ENCODE measurements at places on chromosomes 12 and 14.
A peak's percentile ranks its signal among the peaks of the same experiment; 100 is the strongest.

DNA sequence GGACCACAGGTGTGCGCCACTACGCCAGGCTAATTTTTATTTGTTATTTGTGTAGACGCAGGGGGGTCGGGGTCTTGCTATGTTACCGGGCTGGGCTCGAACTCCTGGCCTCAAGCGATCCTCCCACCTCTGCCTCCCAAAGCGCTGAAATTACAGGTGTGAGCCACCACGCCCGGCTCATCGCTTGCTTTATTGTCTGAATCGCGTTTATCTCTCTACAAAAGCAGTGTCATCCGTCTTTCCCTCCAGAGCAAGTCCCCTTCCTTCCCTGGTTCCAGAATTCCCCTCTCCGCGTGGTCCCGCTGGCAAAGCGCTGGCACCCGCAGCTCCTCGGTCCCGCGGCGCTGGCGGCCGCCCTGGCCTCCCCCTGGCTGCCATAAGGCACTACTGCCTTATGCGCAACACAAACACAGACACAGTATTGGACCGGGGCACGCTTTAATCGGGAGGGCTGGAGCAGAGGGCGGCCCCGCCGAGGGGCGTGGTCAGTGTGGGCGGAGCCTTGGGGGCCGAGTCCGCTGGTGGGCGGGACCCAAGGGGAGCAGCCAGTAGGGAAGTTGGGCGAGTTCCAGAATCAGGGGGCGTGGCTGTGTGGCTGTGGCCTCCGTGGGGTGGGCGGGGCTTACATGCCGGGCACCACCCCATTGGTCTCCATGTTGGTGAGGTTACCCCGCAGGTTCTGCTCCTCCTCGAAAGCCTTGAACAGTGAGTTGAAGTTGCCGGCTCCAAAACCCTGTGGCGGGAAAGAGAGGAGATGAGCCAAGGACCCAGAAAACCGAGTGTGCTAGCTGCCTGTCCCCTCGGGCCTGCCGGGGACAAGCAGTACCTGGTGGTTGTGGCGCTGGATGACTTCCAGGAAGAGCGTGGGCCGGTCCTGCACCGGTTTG is 19.3 kb downstream of the HPD start:
- H3K27ac ChIP-seq = peak overlapping the region; percentile 92
- H3K4me3 ChIP-seq = peak overlapping the region; percentile 99
- peaks cover 15% of the 10 kb centered on the region for H3K4me1 ChIP-seq
- H3K36me3 ChIP-seq = no peaks in the 10 kb centered on the region

- no peaks in the 10 kb centered on the region for H3K4me1 ChIP-seq
- H3K4me3 ChIP-seq = no peak overlapping the region
- no peak overlapping the region for H3K27ac ChIP-seq
- H3K27me3 ChIP-seq = peaks cover 27% of the 10 kb centered on the region
- H3K36me3 ChIP-seq = no peaks in the 10 kb centered on the region
These were observed 8.7 kb downstream of the CLEC4E start for GRCh38 chr12:8532045-8532444.

DNA sequence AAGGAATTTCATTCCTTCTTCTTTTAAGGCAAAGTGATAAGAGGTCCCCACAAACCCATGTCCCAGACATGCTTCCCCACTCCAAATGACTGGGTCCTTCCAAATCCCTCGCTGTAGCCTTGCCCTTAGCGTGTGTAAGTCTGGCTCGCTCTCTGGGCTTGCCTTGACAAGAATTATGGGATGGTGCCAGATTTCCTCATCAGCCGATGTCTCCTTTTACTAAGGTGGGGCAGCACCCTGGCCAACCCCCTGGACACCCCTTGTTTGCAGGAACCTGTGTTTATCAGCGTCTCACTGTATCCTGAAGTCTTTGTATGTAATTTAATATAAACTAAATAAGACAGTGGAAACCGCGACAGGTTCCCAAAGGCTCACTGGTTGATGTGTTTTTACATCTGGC is 493.3 kb downstream of the EGLN3 start:
- no peak overlapping the region for H3K4me3 ChIP-seq
- H3K27ac ChIP-seq = no peak overlapping the region
- H3K27me3 ChIP-seq = no peaks in the 10 kb centered on the region
- peaks cover 11% of the 10 kb centered on the region for H3K4me1 ChIP-seq
- no peak for DNase-seq

- peak overlapping the region; percentile 98 for H3K27ac ChIP-seq
- peaks cover 58% of the 10 kb centered on the region for H3K4me1 ChIP-seq
- peak; percentile 33 for DNase-seq
- H3K4me3 ChIP-seq = no peak overlapping the region
- H3K36me3 ChIP-seq = peaks cover 27% of the 10 kb centered on the region
These were observed 51.2 kb downstream of the TESPA1 start for GRCh38 chr12:54933376-54933775.

DNA sequence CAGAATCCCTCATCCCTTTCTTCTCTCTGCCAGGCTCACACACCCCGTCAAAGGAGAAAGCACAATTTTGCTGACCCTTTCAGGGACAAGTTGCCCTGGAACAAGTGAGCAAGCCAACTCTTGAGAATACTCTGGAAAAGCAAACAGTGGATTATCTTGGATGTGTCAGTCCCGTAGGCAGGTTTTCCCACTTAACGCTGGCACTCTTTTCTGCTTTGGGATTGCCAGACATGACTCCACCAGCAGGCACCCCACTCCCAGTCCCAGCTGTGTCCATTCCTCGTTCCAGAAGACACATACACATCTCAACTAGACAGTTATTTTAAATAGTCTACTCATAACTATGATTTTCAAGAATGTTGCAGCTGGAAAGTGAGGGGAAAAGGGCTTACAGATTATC is 145.5 kb upstream of the CDKN3 start:
- H3K4me3 ChIP-seq = no peak overlapping the region
- no peak for DNase-seq
- H3K4me1 ChIP-seq = peaks cover 6% of the 10 kb centered on the region
- H3K27ac ChIP-seq = no peak overlapping the region

Measured in activated CD4-positive, alpha-beta memory T cell treated with anti-CD3 and anti-CD28 coated beads for 36 hours (primary cell).